Right kidney (tissue), 9 donors: ENCODE measurements at places on chromosomes 13 and 19.

GRCh38 chr13:80452279-80452678 is 111.4 kb upstream of the SPRY2 start:
- DNase-seq, result no peak

DNA sequence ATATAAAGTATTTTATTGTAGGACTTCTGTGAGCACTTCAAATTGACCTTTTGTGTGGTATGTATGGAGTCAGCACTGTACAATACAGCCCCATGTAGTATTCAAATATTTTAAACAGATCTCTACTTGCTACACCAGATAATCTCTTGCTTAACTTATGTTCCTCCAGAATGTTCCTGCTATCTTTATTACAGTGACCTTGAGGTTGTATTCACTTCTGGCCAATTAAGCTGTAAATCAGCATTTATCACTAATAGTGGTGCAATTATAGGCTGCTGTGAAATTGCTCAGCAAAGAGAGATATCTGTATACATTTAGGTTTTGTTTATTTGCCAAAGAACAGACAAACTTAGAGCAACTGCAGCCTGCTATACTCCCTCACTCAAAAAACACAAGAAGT is 1218.6 kb downstream of the PCDH17 start:
- no peak for DNase-seq

DNA sequence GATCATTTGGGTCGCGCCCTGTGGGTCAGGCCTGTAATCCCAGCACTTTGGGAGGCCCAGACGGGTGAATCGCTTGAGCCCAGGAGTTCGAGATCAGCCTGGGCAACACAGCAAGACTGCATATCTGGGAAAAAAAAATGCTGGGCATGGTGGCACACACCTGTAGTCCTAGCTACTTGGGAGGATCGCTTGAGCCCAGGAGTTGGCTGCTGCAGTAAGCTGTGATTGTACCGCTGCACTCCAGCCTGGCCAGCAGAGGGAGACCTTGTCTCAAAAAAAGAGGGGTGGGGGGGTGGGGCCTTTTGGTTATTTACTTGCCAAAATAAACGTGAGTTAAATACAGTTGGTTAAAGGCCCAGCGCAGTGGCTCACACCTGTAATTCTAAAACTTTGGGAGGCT is 9.8 kb upstream of the ZNF544 start:
- DNase-seq, result no peak

DNA sequence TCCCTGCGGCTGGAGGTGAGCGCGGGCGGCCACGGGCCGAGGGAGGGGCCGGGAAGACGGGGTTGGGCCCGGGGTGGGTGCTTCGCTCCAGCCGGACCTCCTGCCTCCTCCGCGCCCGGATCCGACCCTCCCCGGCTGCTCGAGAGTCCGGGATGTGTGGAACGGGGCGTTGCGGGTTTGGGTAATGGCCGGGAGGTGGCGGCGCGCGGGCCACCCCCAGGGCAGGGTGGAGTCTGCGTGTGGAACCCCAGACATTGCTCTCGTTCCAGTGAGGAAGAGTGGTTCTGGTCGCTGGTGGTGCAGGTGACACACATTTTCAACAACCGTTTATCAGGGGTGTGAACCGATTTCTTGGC is 38.8 kb downstream of the ARHGEF7 start:
- DNase-seq, result no peak

DNA sequence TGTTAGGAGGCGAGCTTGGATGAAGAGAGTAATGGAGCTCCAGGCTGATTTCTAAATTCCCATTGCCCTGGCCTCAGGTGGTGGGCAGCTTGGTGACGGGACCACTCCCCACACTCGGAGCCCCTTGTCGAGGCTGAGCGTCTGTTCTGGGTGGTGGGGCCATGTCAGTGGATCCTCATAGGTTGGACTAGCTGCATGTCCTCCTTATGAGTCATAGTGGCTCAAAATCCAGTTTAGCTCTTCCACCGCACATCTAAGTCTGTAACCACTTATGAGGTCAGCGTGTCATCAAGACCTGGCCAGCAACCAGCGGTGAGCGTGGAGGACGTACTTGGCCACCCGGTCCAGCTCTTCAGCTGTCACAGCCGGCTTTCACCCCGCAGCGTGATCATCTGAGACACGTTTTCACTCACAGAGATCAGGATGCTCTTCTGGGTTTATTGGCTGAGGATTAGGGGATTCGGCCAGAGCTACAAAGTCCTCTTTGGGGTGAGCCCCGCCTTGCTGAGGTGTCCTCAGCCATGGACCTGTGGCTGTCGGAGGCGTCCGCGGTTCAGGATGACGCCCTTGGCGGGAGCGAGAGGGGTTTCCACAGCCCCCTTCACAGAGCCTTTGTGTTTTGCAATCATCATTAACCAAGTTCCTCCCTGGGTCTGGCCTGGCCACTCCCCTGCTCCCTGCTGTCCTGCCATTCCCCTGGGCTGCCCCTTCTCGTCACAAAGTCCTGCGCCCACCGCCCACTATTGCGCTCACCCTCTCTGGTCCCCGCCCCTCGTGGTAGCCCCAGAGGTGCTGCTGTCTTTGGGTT is 41.9 kb downstream of the ADPRHL1 start:
- DNase-seq, result no peak
